NCI-H526 treated with DMSO at 0.1 percent for 48 hours (cell line): ENCODE measurements at places on chromosomes 5 and 9.

GRCh38 chr9:21994556-21995005 is at the start of gene CDKN2B-AS1:
TSS of gene CDKN2B-AS1 (plus strand) at chr9:21994791.
- peak; percentile 90 for DNase-seq

- DNase-seq: no peak
Observed at GRCh38 chr5:84603568-84604185, 219.0 kb upstream of the EDIL3 start.

GRCh38 chr5:143386725-143387124 is 16.8 kb downstream of the NR3C1 start:
- DNase-seq: no peak

DNA sequence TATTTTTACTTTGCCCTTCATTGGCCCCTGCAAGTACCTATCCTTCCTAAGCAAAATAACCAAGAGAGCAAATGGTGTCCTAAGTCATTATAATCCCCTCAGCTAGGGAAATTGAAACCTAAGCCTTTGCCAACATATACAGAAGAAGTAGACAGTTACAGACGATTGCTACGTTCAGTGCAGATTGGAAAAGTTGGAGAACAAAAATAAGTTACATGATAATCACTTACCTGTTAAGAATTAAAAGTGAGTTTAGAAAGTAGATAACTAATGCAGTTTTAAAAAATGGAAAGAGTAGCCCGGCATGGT is 244.8 kb downstream of the MPDZ start:
- no peak for DNase-seq

GRCh38 chr9:132487351-132487791 is 77.4 kb downstream of the CFAP77 start:
- DNase-seq: no peak

DNA sequence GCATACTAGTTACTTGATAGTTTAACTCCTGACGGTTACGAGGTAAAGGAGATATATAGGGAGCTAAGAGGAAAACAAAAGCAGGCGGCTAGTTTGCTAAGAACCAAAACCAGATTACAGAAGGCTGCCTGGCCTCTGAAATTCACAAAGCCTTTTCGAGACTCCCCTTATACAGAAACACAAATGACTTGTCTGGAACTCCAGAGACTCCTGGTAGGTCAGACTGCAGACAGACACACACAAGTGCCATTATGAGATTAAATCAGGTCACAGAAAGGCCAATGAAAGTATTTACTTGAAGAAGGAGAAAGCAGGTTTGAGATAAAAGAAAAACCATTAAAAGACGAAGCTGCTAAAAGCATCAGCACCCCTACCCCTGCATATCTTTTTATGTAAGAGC is 142.5 kb upstream of the LRRTM2 start:
- DNase-seq: no peak

- DNase-seq: peak; percentile 41
Observed at GRCh38 chr5:93583768-93584595, 960 bp downstream of the NR2F1 start.

DNA sequence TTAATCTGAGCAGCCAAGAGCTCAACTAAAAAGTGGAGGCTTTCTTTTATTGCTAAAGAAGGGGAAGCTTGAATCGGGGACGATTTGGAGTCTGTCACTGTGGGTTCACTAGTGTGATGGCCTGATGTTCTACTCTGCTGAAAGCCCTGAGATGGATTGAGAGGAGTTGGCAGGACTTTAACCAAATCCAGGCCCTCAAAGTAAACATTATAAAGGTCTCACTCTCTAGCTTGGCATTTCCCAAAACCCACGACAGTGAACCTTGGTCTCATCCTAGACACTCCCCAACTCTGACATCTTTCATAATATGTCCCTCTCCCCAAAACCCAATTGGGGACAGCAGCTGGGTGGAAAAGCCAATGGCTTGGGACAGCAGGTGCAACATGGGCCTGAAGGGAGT is 32.7 kb downstream of the TMOD1 start:
- DNase-seq: no peak

DNA sequence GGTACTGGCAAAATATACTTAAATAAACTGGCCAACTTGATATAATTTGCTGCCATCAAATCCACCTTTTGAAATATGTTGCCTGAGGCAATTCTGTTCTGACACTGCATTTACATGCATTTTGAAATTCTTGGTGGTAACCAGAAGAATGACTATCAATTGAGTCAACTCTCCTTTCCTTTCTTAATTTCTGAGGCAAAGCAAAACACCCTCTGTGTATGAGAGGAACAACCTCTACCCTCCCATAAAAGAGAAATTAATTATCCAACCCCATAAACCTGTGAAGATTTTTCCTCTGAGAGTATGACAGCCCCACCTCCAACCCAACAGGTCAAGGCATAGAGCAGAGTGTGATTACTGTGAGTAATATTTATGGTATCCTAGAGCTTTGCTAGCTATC is 286.8 kb downstream of the NR2F1-AS1 start:
- no peak for DNase-seq

GRCh38 chr5:36462295-36463021 is 143.9 kb upstream of the SLC1A3 start:
- DNase-seq: no peak

- DNase-seq: no peak
Observed at GRCh38 chr5:37893434-37894134, 53.7 kb upstream of the GDNF start.
